SK-N-MC (cell line): ENCODE measurements at places on chromosomes 4 and X.

- DNase-seq: no peak
Measured at GRCh38 chr4:80239480-80240150, 26.8 kb upstream of the FGF5 start.

GRCh38 chr4:48813964-48814363 lies 16.9 kb upstream of the OCIAD1 start:
- DNase-seq: no peak

GRCh38 chr4:6043843-6044242 lies 25.6 kb upstream of the C4orf50 start:
- no peak for DNase-seq

- DNase-seq: no peak
Measured at GRCh38 chr4:148061795-148062194, 329.9 kb downstream of the ARHGAP10 start.

DNA sequence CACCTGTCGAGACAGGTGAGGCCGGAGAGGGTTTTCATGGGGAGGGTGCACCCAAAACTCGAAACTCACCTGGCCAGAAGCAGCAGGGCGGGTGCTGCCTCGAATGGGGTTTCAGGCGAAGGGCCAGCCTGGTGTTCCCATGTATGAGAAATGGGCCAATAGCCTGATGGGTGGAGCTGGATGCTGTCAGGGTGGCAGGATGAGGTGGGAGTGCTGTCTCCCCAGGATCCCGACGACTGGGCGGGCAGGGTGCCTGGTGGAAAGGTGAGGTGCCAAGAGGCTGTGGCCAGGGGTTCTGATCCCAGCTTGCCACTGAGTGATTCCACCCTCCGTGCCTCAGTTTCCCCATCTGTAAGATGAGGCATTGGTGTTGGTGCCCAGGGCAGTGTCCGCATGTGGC lies 16.8 kb upstream of the SH3TC1 start:
- DNase-seq: no peak

DNA sequence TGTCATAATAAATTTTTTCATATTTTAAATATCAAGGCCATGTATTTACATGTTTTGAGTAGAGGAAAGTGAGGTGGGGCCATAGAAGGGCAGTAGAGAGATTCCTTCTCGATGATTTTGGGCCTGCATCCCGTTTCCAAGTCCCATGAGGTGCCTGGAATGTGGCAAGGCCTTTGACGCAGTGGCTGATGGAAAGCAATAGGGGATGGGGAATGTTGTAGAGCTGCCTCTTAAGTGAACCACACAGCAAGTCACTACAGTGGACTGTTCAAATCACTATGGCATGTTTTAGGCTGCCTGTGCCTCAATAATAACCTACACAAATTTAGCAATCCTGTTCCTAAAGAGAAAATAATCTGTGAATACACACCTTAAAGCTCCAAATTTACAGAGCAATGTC lies 48.3 kb downstream of the ANXA5 start:
- no peak for DNase-seq
